ENCODE measurements at places on chromosomes 7 and 10.

GRCh38 chr10:16732376-16732775, 84.8 kb downstream of the RSU1 start:
- no peak for DNase-seq

GRCh38 chr7:112905950-112906349, 115.8 kb upstream of the TMEM168 start:
- DNase-seq: no peak

- no peak for DNase-seq
Observed at GRCh38 chr10:77849039-77849664, 77.4 kb downstream of the DLG5 start.

DNA sequence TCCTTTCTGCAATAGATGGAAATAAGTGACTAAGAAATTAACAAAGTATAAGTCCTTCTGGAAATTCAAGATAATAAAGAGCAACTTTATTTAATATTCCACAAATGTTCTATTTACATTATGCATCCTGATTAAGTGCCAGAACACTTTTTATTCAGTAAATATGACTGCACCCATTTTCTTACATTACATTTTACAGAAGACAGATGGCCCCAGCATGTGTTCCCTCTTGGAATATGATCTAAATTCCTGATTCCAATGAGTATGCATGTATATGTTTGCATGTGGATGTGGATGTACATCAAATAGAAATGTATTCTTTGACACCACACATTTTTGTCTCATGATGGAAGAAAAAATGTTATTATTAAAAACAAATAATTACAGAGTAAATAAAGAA, 628.7 kb upstream of the SEMA3D start:
- no peak for DNase-seq

DNA sequence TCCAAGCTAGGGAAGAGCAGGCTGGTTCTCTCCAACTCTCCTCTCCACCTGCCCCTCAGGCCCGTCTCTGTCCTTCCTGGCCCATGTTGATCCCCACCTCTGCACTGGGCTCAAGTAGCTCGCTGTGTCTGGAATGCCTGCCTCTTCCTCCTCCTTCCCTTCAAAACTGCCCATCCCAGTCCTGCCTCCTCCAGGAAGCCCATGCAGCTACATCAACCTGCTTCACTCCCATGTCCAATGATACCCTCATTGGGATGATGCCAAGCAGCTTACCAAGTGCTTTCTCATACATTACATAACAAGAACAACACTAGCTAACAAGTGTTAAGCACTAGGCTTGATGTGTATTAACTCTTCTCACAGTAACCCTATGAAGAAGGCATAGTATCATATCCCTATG, 8.2 kb downstream of the ASB10 start:
- no peak for DNase-seq

DNA sequence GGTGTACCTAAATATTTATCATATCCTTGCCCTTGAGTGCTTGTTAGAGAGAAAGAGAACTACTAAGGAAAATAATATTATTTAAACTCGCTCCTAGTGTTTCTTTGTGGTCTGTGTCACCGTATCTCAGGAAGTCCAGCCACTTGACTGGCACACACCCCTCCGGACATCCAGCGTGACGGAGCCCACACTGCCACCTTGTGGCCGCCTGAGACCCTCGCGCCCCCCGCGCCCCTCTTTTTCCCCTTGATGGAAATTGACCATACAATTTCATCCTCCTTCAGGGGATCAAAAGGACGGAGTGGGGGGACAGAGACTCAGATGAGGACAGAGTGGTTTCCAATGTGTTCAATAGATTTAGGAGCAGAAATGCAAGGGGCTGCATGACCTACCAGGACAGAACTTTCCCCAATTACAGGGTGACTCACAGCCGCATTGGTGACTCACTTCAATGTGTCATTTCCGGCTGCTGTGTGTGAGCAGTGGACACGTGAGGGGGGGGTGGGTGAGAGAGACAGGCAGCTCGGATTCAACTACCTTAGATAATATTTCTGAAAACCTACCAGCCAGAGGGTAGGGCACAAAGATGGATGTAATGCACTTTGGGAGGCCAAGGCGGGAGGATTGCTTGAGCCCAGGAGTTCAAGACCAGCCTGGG, 11.4 kb downstream of the SERPINE1 start:
- DNase-seq: peak; percentile 75

- DNase-seq: no peak
Observed at GRCh38 chr7:111832174-111832573, 269.9 kb upstream of the IMMP2L start.

DNA sequence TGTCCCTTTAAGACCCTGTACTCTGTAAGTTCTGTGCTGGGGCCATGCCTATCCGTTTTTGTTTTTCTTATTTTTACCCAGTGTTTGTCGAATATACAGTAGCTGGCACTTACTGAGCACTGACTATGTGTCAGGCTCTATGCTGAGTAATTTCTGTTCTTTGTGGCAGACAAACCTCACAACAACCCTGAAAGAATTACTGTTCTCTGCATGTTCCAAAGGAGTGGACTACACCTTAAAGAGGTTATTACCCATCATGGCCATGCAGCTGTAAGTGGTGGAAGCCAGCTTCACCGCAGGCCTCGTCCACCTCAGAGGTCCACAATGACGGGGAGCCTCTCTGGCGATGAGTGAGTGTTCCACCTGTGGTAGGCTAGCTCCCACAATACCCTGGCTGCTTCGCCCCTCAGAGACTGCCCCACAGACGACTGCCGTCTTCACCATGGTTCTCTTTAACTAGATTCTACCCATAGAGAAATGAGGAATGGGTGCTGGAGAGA, 30.1 kb upstream of the RBM20 start:
- DNase-seq: no peak

- no peak for DNase-seq
Observed at GRCh38 chr10:1732564-1732996, 4.7 kb downstream of the ADARB2 start.

GRCh38 chr10:127925471-127926207, 18.7 kb downstream of the PTPRE start:
- DNase-seq: no peak

GRCh38 chr10:22742678-22743077, 28.3 kb upstream of the PIP4K2A start:
- DNase-seq: no peak

GRCh38 chr7:50595491-50596102, 30.4 kb upstream of the DDC start:
- DNase-seq: no peak

DNA sequence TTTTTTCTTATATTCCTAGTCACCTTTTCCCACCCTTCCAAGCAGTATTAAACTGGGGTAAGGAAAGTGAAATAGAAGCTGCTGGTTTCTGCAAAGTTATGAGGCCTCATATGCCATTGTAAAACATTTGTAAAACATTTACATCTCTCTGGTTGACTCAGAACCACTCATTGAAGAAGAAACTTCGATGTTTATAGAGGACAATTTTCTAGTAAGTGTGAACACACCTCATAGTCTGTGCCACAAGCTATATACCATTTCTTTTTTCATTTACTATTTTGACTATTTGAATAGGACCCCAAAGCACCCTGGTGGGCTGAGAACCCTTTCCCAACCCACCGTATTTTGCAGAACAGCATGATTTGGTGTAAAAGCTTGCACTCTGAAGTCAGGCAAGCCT, 12.9 kb upstream of the ITGB1 start:
- no peak for DNase-seq

- peak; percentile 15 for DNase-seq
Observed at GRCh38 chr7:34823650-34824258, 165.7 kb downstream of the NPSR1 start.

DNA sequence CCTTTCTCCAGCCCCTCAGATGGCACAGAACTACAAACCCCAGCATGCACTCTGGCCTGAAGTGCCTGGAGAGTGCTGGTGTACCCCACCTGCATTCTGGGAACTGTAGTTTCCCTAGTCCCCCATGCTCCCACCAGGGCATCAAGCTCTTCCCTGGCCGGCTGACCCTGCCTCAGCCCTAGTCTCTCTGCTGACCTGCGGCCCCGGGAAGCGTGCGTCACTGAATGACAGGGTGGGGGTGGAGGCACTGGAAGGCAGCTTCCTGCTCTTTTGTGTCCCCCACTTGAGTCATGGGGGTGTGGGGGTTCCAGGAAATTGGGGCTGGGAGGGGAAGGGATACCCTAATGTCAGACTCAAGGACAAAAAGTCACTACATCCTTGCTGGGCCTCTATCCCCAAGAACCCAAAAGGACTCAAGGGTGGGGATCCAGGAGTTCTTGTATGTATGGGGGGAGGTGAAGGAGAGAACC, 2.1 kb downstream of the NOS3 start:
- DNase-seq: peak; percentile 55

- no peak for DNase-seq
Observed at GRCh38 chr7:23276376-23276775, 22.8 kb upstream of the MALSU1 start.

- DNase-seq: no peak
Observed at GRCh38 chr10:118841881-118842605, 87.3 kb upstream of the CACUL1 start.

DNA sequence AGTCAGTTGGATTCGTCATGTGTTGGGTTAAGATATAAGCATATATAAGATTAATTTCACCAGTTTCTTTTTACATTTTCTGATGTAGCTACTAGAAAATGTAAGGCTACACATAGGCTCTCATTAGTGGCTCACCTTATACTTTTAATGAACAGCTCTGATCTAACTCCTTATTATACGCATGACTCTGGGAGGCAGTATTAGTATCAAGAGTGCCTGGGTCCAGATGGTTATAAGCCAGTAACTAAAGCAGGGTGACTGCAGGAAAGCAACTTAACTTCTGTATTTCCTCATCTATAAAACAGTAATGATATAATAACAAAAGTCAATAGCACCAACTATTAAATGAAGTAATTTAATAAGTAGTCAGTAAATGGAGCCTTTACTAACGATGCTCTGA, 1.4 kb upstream of the ELMO1 start:
- no peak for DNase-seq

DNA sequence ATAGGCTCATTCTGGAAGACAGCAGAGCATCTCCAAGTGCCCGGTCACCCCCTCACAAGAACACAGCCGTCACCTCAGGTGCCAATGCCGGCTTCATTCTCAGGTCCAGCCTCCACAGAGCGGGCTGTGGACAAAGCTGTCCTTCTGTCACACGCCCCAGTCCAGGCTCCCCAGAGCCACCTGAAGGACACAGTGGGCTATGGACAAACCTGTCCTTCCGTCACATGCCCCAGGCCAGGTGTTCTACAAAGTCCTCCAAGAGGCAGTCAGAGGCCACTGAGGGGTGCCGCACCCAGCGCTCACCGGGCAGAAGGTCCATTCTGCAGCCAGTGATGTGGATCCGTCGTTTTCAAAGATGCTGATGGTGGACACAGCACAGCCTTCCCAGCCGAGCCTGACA, 173.2 kb upstream of the PPP2R2D start:
- DNase-seq: no peak

DNA sequence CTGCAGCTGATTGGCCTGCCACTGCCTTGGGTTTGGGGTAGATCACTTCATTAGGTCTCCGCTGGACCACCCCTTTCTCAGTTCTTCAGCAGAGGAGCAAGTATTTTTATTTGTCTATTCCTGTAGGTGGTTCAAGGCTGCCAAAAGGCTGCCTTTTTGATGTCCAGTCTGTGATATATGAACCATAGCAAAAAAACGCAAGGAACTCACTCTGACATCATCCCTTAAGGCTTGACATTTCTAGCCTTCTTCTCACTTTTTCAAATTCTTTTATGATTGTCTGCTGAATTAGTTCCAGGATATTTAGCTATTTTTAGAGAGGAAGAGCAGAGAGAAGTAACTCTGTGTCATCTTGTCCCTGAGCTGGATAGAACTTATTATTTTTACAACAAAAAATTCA, 269.2 kb downstream of the BAMBI start:
- no peak for DNase-seq

Measured in CD8-positive, alpha-beta T cell (primary cell).